ENCODE measurements at places on chromosomes 5 and 9.

DNA sequence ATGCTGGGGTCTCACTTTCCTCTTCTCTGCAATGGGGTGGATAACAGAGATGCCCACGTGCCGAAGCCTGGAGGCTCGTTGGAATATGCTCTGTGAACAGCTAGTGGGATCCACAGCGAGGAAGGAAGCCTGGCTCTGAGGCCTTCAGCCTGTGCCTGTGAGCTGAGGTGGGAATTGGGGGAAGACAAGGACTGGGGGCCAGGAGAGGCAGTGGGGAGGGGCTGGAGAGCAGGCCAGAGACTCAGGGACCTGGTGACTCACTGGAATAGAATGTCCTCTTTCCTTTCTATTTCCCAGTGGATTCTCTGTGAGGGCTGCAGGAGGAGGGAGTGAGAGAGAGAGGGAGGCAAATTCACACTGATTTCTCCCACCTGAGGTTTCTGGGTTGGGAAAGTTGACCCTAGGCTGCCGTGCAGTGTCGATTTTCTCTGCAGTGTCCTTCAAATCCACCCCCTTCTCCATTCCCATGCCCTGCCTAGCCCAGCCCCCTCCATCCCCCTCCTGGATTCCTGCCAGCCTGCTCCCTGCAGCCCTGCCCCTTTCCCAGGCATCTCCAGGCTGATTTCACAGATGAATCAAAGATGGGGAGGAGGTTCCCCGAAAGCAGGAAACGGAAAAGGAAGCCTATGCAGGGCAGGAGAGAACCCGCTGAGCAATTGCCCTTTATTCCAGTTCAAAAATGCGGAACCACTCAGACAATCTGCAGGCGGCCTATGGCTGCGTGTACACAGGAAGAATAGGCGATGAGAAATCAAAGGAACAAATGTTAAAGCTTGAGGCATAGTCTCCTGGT, 1.4 kb upstream of the SPAAR start:
- DNase-seq: no peak

GRCh38 chr9:13478639-13479038, 199.1 kb upstream of the MPDZ start:
- DNase-seq: no peak

- DNase-seq: no peak
Measured at GRCh38 chr9:80841888-80842287, 847.5 kb downstream of the TLE1 start.

GRCh38 chr5:67371924-67372323, 175.3 kb upstream of the CD180 start:
- DNase-seq: no peak

DNA sequence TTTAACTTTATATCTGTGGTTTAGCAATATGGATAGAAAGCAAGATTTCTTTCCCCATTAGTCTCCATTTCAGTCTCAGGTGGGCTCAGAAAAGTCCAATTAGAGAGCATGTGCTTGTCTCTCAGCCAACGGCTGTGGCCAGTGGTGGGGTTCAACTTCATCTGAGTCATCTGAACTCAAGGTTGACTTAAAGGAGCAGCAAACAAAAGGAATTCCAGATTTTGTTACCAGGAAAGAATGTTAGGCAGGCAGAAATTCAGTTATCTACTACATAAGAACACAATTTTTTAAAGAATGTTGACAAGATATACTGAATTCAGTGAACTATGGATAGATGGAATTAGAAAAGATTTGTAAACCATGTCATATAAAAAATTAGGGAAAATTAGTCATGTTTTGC, 784.1 kb downstream of the MAT2B start:
- DNase-seq: no peak

GRCh38 chr5:82561797-82562196, 283.6 kb upstream of the RPS23 start:
- DNase-seq: no peak

All from GM10248 (cell line).